ENCODE measurements at places on chromosomes 2 and 18.

DNA sequence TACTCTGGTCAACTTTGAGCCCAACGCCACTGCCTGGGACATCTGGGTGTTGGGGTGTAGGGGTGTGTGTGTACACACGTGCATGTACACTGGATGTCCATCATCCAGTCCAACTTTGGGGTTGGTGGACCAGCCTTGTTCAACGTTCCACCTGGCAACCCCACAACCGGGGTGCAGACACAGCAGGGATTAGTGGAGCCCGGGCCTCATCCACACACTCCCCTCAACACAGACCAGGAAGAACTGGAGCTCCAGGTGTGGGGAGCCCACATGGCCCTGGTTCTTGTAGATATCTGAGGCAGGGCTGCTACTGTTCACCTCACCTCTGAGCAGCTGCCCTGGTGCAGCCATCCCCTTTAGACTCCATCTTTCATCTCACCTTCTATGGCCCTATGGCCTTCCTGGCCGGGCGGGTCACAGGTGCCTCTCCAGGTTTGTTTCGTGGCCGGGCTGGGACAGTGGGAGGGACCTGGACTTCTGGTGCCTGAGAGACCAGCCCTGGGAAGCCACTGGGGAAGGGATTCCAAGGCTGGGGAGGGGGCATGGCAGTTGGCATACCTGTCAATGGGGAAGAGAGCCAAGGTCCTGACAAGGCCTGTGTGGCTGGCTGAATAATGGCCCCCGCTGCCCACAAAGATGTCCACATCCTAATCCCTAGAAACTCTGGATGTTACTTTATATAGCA lies 7.5 kb downstream of the NEU2 start:
- no peak for DNase-seq

DNA sequence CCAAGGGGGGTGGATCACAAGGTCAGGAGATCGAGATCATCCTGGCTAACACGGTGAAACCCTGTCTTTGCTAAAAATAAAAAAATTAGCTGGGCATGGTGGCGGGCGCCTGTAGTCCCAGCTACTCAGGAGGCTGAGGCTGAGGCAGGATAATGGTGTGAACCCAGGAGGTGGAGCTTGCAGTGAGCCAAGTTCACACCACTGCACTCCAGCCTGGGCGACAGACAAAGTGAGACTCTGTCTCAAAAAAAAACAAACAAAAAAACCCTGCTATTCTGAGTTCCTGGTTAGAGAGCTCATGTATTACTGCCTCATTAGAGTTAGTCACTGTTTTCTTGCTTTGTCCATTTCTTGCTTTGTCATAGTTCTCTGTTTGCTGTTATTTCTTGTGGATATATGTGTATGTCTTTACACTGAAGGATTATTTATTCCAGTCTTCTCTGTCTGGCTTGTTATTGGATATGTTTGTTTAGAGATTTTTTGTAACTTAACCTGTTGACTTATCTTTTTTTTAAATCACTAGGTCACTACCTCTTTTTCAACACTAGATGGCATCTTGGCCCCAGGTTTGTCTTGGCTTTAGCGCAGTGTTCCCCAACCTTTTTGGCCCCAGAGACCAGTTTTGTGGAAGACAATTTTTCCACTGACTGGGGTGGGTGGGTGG lies 17.0 kb downstream of the TTLL4 start:
- DNase-seq, result no peak

- no peak for DNase-seq
Measured at GRCh38 chr2:150341982-150342680, 145.3 kb downstream of the RND3 start.

DNA sequence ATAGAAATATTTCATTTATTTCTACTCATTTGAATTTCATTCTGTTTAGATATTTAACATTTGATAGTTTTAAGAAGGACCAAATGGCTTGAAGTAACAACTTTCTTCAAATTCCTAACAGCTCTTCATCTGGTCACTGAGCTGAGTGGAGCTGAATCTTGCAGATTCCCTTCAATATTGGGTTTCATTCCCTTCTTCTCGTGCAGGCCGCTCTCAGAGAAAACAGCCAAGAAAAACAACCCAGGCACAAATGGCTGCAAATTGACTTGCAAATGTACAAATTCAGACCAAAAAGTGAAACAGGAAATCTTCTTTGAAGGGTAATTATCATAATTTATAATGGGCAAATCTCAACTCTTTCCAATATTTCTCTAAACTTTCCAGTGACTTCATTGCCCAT lies 30.3 kb upstream of the GCG start:
- DNase-seq, result no peak

- no peak for DNase-seq
Measured at GRCh38 chr2:143171817-143172216, 42.6 kb downstream of the ARHGAP15 start.

Data from iPS DF 19.7 (cell line).